Prostate gland (tissue), 2 donors: ENCODE measurements at places on chromosomes 16 and 17.

DNA sequence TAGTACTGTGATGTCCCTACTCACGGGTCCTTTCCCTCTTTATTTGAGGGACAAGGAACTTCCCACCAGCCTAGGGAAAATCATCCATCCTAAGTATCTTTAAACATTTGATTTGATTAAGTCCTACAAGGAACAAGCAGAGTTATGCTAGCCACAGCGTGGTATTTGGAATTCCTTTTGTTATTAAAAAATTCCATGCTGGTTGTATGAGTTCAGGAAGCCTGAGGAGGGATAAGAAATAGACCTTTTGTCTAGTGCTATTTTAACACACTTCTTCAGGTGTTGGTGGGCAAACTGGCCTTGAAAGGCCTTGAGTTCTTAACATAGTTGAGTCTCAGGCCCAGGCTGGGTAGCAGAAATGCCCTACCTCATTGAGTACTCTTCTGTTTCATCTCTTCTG, 105.4 kb upstream of the TBX2 start:
- no peak for DNase-seq

DNA sequence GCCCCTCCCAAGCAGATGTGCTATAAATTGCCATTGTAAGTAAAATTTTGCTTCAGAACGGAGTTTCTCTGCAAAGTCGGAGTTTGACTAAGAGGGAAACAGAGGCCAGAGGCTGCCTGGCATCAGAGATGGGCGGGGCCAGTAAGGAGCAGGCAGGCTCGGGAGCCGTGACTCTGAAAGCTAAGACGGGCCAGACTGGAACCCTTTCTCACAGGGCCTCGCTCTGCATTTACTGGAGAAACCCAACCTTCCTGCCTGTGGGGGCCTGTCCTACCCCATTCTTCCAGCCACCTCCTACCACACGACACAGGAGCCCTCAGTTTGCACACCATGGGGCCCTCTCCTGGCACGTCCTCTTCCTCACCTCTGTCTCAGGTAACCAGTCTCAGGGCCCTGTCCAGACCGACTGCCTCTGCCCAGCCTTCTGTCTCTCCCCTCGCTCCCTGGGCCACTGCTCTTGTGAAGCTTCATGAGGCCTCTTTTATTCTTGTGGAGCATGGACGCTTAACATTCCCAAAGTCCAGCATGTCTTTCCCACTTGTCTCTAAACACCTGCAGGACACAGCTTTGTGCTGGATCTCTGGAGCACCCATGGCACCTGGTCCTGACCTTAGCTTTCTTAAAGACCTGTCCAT, 48.4 kb upstream of the ACSF3 start:
- DNase-seq = no peak

- no peak for DNase-seq
Observed at GRCh38 chr17:7982173-7982572, 20.2 kb upstream of the GUCY2D start.

DNA sequence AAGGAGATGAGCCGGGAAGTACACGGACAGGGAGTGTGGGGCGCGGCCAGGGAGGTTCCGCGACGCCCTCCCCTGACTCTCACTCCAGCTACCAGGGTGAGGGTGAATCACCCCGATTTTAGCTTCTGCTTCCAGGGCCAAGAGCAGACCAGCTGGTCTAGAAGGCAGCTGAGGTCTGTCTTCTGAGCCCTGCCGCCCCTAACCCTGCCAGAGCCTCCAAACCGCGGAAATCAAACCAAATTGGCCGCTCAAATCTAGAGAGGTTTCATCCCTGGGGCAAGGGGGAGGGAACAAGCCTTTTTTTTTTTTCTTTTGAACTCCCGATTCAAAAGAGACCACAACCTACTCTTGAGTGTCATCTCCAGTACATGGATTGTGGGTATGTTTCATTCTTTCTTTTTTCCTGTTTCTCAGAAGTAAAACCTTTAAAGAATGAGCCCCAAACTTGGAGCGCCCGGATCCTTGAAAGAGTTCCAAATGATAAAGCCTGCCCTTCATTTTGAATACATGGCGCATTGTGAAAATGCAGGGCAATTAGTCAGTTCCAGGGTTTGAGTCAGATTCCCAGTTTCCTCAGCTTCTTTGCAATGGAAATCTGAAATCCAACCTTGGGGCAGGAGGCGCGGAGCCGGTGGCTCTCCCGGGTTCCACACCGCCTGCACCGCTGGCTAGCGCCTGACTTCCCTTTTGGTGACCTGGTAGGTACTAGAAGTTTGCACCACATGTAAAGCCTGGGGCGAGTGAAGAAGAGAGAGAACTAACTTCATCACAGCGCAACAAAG, 16.5 kb upstream of the ZFHX3 start:
- no peak for DNase-seq

- DNase-seq = no peak
Observed at GRCh38 chr17:53033297-53033696, 789.4 kb upstream of the KIF2B start.

GRCh38 chr16:53081032-53081424, 26.2 kb downstream of the CHD9 start:
- no peak for DNase-seq

- DNase-seq = no peak
Observed at GRCh38 chr17:80000981-80001775, 34.5 kb downstream of the TBC1D16 start.

- DNase-seq = no peak
Observed at GRCh38 chr16:69644790-69645189, 79.0 kb downstream of the NFAT5 start.

- DNase-seq = no peak
Observed at GRCh38 chr17:38920374-38921291, 4.8 kb upstream of the LASP1NB start.

GRCh38 chr17:79154951-79155585, 80.4 kb downstream of the ENGASE start:
- DNase-seq = no peak

GRCh38 chr17:17127730-17128291, 78.3 kb downstream of the PLD6 start:
- no peak for DNase-seq

DNA sequence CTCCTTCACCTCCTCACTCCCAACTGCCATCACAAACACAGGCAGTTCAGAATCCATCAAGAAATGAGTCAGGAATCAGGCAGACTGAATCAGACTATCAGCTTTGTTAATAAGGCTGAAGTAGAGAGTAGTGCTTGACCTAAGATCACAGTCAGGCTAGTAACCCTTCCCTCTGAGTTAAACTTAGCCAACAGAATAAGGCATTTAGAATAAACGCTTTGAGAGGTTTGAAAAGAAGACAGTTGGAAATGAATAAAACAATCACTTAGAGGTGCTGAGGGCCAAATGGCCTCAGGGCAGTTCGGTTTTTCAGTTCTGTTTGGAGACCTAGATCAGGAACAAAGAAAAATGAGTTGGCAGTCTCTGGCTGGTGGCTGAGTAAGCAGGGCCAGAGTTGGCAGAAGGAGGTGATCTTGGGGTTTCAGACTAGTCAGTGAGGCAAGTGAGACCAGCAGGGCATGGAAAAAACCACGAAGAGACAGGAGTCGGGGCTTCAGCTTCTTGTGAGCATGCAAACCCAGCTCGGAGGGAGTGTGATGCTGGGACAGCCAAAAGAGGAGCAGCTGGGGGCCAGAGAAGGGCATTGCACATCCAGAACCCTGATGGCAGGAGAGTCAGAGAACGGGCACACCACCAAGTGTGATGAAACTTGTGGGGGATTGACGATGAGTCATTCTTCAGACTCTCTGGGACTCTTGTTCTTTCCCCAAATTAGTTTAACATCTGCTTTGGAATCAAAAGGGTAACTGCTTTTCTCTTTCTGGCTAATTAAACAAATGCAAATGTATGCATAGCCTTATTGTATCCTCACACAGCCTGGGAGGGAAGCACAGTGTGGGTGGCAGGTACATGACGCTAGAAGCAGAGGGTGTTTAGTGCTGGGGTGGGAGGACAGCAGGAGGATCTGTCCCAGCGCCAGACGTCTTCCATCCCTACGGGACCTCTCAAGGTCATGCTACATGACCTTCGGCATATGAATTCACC, 54.8 kb downstream of the SPECC1 start:
- peak; percentile 51 for DNase-seq

DNA sequence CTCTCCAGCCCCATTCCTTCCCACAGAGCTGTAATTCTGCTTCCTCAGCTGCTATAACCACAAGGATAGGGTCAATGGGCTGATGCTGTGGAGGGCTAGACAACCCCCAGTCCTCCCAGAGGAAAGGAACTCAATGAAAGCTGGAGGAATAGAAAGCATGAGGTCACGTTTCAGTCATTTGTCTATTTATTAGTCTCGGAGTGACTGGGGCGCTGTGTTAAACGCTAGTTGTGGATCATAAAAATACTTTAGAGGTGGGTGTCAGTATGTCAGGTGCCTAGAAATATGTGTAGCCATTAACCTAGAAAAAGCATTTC, 787 bp upstream of the CCL3L1 start:
- DNase-seq = no peak

DNA sequence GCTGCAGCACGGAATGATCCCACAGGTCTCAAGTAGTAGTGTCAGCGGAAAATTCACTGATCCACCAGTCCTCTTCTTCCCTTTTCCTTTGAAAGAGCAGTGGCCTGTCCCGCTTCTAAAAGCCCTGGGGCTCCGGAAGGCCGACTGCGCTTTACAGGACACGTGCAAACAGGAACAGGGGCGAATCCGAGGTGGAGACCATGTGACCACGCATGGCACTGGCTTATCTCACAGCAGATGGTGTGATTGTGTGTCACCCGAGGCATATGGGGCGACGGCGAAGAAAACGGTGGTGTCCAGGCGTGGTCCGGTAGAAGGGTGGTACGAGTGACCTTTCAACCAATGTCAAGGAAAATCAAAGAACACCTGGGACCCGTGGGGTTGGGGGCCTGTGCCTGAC, 12.0 kb upstream of the KCNJ18 start:
- no peak for DNase-seq

- DNase-seq = no peak
Observed at GRCh38 chr17:15247891-15248529, 17.1 kb downstream of the PMP22 start.

- no peak for DNase-seq
Observed at GRCh38 chr16:72666267-72666666, 381.7 kb downstream of the ZFHX3 start.

- DNase-seq = no peak
Observed at GRCh38 chr16:79519448-79519847, 81.1 kb downstream of the MAF start.

DNA sequence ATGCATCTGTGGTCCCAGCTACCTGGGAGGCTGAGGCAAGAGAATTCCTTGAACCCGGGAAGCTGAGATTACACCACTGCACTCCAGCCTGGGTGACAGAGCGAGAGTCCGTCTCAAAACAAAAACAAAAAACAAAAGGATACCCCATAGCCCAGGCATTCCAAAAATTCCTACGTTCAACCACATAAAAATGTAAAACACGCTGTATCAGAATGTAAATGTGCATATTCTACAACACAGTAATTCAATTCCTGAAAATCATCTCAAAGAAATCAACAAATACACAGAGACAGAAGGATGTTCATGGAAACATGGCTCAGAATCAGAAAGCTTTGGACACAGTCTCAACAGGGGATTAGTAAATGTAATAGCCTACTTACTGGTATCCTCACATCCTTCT, 33.0 kb downstream of the COG7 start:
- DNase-seq = no peak

DNA sequence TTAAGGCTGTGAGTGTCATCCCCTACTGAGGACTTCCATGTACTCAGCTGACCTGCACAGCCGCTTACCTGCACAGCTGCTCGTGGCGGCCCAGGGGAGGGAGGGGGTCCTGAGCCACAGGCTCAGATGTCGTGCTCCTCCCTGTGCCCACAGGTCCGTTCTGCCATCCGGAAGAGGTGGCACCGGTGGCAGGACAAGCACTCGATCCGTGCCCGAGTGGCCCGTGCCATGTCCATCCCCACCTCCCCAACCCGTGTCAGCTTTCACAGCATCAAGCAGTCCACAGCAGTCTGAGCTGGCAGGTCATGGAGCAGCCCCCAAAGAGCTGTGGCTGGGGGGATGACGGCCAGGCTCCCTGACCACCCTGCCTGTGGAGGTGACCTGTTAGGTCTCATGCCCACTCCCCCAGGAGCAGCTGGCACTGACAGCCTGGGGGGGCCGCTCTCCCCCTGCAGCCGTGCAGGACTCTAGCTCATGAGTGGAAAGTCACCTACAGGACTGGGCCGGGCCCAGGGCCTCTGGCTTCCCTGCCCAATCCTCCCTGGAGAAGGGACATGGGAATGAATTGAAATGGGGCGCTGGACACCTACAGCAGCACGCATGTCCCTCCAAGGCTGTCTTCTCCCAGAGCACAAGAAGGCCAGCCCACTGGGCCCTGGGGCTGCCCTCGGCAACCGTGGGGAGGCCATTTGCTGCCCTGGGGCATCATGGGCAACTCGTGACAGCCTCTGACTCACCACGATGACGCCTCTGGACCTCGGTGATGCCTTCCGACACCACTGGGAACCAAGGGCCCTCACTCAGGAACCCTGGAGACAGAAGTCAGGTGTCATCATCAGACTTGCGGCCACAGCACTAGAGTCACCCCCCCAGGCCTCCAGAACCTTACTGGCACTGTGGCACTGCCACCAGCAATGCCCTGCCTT, 9.9 kb upstream of the SPPL2C start:
- no peak for DNase-seq

DNA sequence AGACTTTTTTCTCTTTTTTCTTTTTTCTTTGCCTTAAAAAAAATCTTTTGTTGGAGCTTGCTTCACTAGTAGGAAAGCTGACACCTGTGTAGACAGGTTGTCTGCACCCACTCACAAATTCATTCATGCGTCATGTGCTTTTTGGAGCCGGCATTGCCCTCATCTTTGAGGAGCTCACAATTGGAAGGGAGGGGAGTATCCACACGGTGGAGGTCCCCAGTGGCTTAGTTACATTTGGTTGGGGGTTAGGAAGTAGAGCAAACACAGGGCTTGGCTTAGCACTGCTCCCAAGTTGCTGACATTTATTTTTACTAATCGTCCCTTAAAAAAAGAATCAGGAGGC, 18.7 kb upstream of the MEIOB start:
- no peak for DNase-seq

DNA sequence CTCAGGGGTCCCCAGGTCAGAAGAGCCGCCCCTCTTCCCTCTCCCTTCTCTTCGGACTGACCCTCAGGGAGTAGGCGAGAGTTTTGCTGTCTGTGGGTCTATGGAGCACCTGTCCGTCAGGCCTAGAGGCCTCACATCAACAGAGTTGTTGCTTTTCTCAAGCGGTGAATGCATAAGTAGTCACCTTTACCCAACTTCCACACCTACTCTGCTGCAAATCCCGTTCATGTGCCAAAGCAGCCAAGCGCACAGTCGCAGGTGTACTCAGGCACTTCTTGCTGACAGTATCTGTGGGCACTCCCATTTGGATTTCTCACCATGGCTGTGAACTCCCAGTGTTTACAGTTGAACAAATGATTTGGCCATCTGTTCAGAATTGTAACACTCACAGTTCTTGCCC, 4.0 kb upstream of the FA2H start:
- no peak for DNase-seq
